ENCODE measurements at places on chromosomes 3 and 15.

- DNase-seq = no peak
Measured at GRCh38 chr3:194287977-194288706, 63.0 kb downstream of the CPN2 start.

GRCh38 chr15:73746883-73747282 is 6.3 kb downstream of the INSYN1 start:
- no peak for DNase-seq

DNA sequence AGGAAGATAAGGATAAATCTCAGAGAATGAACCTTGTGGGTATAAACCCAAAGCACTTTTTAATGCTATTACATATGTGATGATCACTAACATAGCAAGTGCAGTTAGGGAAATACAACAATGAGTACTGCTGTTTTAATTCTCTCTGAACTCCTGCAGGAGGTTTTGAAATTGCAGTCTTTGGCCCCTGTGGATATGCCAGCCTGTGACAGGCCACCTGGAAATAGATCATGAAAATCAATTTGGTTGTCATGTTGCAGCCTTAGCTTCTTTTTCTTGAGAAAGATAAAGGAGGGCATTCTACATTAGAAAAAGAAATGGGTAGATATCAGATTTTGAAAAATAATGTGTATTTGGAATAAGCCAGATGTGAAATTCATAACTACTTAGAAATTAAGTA is 103.6 kb downstream of the RSRC1 start:
- no peak for DNase-seq

GRCh38 chr3:24149032-24149431 is 203.9 kb downstream of the NR1D2 start:
- no peak for DNase-seq

DNA sequence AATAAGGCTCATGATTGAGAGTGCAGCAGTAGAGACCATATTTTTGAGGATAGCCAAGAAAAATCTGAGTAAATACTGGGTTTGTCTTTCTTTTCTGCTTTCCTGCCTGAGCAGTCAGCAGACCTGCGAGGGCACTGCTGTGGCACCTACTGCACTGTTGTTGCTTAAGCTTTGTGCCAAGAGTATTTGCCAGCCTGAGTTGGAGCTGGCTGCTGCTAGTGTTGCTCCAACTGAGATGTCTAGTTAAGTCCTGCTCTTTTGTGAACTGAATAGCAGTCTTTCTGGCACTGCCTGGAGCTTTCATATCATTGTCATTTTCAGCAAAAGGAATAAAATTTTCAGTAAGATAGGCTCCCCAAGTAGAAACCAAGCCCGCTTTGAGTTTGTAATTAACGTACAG is 214.5 kb upstream of the P2RY1 start:
- no peak for DNase-seq

DNA sequence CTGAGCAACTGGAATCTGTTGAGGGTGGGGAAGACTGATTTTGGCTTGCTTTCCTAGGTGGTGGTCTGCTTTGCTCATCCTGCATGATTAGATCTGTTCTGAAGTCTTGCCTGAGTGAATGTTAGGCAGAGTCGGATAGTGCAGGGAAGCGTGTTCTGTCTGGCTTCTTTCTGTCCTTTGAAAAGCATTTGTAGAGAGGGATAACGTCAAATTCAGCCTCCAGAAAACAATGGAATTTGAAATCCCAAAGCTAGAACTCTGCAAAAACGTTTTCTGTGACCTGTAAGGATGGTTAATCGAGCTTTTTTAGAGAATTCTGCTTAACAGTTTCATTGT is 1.4 kb downstream of the GLCE start:
- no peak for DNase-seq

- no peak for DNase-seq
Measured at GRCh38 chr3:142723665-142723967, 218 bp upstream of the TRPC1 start.

DNA sequence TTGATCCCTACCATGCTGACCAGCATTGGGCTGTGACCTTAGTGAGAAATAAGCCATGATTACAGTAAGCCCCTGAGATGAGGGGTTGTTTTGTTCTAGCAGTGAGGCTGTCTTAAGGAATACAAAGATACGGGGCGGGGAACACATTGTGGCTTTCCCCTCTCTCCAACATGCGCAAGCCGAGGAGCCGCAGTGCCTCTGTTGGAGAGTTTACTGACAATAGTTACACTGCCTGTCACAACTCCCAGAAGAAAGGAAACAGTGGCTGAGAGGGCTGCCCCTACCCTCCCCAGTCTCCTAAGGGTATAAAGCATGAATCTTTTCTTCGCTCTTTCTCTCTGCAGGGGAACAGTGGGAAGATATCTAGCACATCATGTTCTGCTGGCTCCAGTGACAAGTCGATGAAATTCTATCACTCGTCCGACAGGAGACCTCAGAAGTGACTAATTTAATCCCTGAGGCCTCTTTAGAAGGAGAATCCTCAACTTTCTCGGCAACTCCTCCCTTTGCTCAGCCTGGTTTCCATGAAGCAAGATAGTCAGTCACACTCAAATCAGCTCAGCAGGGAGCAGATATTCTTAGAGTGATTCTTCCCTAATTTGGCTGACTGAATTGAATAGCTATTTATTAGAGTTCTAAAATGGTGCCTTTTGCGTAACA is 409.0 kb upstream of the PROK2 start:
- DNase-seq = no peak

DNA sequence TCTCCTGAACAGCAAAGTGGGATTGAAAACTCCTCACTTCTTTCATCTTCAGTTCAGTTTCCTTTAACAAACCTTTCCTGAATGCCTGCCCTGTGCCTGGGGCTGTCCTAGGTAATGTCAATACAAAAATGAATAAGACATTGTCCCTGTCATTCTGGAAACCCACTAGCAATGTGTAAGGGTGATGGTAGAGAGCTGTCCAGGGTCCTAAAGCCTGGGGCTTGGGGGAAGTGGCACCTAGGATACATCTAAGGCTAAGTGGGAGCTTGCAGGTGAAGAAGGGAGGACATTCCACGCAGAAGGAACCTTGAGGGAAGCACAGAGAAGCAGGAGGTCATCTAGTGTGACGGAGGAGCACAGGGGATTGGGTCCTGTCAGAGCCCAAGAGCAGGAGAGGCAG is 212.7 kb upstream of the PPP2R3A start:
- no peak for DNase-seq

DNA sequence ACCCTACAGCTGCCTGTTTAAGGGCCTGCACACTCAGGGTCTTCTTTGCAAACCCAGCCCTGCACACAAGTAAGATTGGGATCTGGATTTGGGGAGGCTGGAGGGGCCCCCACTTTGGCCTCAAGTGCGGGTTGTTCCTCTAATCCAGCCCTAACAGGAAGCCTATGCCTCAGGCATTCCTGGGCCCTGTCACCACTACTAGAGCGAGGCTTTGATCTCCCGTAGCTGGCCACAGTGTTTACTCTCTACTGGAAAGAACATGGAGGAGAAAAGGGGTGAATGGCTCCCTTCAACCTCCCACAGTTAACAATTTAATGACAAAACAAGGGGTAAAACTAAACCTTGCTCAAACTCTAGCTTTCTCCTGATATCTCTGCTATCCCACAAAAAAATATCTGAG is 48.4 kb downstream of the DZIP1L start:
- no peak for DNase-seq

DNA sequence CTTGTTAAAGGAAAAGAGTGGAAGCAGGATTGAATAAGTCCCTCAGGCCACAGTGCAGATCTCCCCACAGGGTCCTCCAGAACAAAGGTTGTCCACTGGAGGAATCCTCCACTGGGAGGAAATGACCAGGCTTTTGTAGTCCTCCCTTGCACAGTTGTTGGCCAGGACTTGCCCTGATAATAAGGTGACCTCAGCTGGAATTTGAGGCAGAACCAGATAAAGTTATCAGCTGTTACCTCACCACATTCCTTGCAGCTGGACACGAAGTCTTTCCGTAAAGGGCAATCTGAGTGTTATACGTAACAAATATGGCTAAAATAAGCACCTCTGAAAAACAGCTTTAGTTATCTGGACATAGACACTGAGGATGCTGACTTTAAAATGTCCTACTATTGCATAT is 83.5 kb upstream of the NAALADL2 start:
- no peak for DNase-seq

DNA sequence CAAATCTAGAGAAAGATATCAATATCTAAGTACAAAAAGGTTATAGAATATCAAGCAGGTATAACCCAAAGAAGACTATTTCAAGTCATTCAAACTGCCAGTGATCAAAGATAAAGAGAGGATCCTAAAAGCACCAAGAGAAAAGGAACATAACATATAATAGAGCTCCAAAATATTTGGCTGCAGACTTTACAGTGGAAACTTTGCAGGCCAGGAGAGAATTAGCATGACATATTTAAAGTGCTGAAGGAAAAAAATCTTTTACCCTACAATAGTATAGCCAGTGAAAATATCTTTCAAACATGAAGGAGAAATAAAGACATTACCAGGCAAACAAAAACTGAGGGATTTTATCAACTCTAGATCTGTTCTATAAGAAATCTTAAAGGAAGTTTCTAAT is 254.3 kb upstream of the ARHGEF26 start:
- DNase-seq = no peak

DNA sequence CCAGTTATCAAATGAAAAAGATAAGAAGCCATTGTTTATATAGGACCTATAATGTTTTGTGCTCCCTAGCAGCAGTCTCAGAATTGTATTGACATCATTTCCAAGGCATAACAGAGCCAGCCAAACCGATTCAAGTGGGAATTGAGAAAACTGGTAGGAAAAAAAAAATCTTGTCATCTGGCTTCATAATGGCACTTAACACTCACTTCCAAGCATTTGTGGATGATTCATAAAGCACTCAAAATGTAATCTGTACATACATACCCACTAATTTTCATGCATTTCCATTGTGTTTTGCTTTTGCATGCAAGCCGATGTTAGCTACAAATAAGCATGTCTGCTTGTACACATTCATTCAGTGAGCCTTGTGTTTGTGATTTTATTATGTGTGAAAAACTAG is 18.6 kb upstream of the TRPC1 start:
- DNase-seq = no peak

- DNase-seq = no peak
Measured at GRCh38 chr15:31344823-31345605, 18.4 kb downstream of the KLF13 start.

DNA sequence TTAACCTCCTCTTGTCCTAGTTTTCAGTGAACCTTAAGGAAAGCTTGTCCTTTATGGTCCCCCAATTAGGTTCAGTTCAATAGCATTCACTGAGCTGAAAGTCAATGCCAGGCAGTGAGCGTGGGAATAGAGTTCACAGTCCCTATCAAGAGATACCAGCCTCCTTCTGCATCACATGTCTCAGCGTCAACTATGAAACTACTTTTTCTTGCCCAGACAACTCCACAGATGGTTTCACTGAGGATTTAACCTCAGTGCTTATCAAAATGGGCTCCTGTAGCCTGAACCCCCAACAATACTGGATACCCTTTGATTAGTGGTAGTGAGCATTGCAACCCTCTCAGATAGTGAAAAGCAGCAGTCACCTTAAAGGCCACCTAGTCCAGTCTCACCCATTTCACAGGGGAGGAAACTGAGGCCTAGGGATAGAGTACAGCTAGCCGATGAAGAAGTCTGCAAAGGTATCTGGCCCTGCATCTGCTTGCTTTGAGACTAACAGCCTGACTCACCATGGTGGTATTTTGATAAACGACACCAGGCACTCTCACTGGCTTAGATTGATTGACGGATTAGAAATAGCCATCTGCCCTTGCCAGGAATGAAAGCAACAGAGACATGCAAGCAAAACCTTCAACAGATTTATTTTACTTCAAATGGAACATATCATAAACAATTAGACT is 1.6 kb upstream of the UBA3 start:
- no peak for DNase-seq

DNA sequence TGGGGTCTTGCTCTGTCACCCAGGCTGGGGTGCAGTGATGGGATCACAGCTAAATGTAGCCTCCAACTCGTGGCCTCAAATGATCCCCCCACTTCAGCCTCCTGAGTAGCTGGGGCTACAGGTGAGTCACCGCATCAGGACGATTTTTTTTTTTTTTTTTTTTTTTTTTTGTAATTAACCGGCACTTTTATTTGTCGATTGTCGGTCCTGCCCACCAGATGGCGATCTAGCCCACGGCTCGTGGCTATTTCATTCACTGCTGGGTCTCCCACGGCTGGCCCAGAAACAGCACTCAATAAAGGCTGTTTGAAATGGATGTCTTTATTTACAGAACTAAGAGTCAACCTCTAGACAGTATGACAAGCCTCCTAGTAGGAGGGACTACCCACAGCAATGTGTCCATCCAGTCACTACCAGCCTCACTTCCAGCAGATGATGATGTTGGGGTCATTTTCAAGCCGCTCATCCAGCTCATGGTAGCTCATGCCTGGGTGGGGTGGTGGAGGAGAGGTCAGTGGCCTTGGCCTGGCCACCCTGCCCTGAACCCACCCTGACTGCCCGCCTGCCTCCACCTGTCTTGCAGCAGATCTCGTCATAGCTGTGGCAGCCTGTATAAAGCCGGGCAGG is 1.8 kb upstream of the ZMYND10 start:
- peak; percentile 41 for DNase-seq

DNA sequence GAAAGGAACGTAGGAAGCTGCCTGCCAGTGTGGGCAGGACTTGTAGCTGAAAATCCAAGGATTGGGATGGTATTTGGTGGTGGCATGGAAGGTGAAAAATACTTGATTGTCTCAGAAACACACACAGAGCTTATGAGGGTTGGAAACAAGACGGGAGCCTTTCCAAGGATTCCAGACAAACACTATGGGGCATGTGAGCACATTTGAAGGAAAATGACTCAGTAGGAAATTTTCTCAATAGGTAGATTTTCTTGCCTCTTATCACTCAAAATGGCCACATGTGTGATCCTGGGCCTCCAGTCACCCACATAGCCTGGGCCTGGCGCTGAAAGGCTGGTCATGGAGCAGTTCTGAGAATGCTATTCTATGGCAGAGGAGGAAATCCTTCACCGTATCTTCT is 47.4 kb downstream of the CCNL1 start:
- DNase-seq = no peak

GRCh38 chr3:8554696-8555095 is 53.1 kb downstream of the LMCD1 start:
- no peak for DNase-seq

DNA sequence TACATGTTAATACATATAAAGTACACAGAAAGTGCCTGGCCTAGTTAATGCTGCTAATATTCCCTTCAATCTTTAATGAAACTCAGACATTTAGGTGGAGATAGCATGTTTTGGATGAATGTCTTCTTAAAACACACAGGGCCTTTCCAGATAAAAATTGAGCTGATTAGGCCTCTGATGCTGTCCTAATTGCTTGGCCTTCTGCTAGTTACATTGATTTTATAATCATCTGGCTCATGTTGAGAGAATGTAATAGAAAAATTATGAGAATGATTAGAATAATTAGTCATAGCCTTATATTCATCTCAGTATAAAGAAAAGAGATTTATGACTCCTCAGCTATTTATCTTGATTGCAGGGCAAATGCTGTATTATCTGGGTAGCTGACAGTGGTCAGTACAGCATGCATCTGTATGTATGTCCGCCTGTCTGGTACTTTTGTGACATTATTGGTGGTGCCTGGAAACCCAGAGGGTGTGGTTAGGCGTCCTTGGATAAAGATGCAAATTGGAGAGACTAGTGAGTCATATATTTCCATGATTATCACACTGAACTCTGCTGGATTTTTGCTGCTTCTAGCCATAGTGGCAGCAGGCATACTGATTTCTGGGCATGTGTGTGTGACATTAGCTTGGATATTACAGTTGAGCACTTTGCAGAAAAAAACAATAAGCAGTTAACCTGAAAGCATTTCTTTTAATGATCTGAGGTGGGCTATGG is 120.8 kb downstream of the FEZF2 start:
- DNase-seq = no peak
